CD4-positive, alpha-beta T cell treated with Interleukin-4 for 4 hours (primary cell): ENCODE measurements at places on chromosomes 6 and 20.

GRCh38 chr20:41174373-41174772 lies 37.0 kb downstream of the PLCG1 start:
- no peak for DNase-seq

GRCh38 chr6:55818482-55818881 lies 56.9 kb downstream of the BMP5 start:
- DNase-seq = no peak

DNA sequence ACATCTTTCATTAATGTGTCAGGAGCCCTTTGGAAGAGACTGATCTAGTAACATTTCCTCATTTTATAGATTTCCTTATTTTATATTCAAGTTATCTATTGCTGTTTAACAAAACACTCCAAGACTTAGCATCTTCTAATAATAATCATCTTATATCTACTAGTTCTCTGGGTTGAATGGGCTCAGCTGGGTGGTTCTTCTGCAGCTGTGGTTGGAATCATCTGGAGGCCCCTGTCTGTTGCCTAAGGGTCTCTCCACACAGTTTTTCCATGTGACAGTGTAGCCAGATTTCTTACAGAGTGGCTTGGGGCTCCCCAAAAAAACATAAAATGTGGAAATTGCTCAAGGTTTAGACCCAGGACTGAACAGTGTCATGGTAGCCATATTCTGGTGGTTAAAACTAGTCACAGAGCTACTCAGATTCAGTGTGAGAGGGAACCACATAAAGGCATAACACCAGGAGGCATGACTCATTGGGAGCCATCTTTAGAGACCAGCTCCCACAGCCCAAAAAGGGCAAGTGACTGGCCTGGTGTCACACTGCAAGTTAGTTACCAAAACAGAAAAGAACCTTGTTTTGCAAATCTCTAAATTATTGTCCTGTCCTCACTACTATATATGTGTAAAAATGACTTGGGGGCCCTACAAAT lies 11.5 kb downstream of the SLC2A10 start:
- no peak for DNase-seq

GRCh38 chr6:168574075-168574698 lies 133.2 kb downstream of the SMOC2 start:
- no peak for DNase-seq

DNA sequence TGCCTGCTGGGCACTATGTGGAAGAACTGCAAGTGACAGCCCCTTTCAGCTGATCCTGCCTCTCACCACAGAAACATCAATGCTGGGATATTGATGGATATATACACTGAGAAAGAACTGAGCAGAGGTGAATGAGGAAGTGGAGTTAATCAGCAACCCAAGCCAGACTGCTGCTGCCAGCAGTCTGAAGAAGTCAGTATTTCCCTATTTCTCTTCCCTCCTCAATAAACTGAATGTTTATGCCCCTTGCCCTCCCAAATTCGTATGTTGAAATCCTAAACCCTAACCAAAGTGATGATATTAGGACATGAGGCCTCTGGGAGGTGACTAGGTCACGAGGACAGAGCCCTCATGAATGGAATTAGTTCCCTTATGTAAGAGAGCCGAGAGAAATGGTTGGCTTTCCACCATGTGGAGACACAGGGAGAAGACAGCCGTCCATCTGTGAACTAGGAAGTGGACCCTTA lies 76.3 kb downstream of the CDK19 start:
- DNase-seq = no peak

DNA sequence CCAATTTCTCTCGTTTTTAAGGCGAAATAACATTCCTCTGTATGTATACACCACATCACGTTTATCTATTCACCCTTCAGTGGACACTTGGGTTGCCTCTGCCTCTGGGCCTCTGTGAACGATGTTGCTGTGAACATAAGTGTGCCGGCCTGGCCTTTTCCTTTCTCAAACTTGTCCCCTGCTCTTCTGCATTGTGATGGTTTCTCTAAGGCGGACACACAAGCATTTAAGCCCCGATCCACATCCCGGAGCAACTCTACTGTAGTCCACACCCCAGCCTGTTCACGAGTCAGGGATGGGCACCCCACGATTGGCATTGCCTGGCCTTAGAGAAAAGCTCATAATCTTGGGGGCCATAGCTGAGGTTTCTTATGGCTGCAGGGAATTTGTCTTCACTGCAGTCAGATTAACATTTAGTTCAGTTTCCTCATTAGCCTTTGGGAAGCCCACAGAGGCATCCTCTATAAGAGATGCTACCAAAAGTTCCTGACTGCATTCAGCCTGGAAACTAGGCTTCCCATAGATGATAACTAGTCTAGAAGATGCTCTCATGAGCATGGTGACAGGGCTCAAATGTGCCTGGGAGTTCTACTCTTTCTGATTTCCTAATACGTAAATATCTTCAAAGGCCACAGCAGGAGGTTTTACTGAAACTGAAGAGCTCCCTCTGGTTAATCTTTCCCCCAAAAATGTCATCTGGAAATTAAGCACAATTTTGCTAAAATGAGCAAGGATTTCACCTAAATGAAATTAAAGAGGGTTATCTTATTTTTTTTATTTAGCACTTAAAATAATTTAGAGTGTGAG lies 762 bp downstream of the ZC3H12D start:
- DNase-seq = no peak

- no peak for DNase-seq
Observed at GRCh38 chr20:24815196-24815815, 133.8 kb upstream of the CST7 start.

- DNase-seq = no peak
Observed at GRCh38 chr6:158488065-158488464, 71.8 kb upstream of the TMEM181 start.

- no peak for DNase-seq
Observed at GRCh38 chr6:15359335-15359862, 113.5 kb downstream of the JARID2 start.

GRCh38 chr6:8837343-8837742 lies 402.0 kb upstream of the SLC35B3 start:
- DNase-seq = no peak

- no peak for DNase-seq
Observed at GRCh38 chr6:34964564-34964963, 75.5 kb downstream of the ANKS1A start.

DNA sequence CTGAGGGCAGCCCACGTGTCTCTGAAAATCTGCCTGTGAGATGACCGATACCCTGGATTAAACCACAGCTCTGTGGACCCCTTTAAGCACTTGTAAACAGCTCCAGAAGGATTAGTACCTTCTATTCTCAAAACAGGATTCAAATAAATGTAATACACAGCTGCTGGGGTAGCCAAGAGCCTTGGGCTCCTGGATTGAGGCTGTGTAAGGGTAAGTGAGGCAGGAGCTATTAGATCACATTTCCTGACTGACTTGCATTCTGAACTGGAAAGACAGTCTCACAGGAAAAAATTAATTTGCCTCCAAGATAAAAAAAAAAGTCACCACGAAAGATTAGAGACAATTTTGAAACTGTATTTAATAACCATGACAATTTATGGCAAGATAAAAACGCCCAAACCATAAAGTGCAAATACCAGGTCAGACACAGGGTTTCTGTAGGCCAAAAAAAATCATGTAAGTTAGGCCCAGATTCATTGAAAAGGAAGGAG lies 78.0 kb downstream of the TRMT11 start:
- no peak for DNase-seq

DNA sequence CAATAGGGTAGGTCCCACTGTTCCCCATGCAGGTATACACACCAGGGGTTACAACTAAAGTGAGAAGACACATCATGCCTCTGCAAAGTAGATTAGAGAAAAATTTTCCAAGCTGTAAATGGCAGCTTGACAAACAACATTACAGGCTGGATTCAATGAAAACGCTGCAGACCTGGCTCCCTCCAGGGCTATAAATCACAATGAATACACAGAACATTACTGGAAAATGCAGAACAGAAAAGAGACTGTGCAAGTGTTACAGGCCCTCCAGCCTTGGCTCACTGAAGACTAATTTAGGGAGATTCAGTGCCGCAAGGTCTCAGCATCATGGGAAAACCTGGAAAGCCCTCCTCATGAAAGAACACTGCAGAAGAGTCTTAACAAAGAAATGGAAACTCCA lies 207.8 kb downstream of the KHDC1L start:
- no peak for DNase-seq

DNA sequence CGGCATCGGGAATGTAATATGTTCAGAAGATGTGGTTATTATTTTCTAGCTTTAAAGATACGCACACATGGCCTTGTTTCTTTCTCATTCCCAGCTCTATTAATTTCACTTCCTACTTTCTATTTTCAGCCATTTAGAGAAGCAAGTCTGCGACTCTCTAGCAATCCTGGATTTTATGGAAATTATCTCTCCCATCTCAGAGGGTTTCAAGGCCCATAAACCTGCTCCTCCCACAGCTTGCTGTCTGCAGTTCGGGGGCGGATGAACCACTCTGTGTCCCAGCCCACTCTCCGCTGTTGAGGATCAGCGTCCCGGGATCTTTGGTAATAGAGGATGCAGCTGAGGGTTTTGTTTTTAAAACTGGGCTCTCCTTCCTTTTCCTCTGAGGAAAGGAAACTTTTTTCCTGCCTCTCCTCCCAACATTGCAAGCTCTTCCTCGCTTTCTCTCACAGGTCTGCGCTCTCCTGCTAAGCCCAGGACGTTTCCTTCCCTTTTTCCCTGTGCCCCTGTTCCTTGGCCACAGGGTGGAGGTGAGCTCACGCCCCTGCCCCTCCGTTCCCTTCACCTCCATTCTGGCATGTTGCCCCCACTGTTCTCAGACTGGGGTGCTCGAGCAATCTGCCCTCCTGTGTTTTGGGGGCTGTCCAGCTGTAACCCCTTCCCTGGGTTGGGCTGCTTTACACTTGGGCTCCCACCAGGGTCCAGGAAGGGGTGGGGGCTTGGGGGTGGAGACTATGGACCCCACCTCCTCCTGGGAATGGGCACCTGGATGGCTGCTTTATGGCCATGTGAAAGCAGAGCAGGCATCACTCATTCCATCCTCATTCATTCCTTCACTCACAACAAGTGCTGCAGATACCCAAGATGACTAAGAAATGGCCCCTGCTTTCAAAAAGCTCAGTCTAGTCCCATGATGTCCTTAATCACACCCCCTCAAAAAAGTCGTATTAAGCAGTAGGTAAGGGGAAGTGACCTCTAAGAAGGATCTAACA lies 54.9 kb downstream of the ZBTB9 start:
- no peak for DNase-seq

GRCh38 chr20:50270034-50270395 lies 79.4 kb downstream of the CEBPB start:
- DNase-seq = no peak

GRCh38 chr6:129473546-129473945 lies 236.4 kb downstream of the ARHGAP18 start:
- DNase-seq = no peak

- no peak for DNase-seq
Observed at GRCh38 chr20:4897600-4897999, 103.7 kb downstream of the SLC23A2 start.

DNA sequence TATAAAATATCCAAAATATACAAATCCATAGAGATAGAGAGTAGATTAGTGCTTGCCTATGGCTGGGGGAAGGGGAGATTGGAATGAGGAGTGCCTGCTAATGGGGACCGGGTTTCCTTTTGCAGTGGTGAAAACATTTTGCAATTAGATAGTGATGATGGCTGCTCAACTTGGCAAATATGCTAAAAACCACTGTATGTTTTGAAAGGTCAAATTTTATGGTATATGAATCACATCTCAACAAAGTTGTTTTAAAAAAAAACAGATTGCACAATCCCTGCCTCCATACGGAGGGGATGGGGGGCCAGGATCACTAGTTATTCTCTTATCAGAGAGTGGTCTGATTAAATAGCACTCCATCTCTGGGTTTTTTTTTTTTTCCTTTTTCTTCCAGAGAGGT lies 76.9 kb upstream of the RIPOR2 start:
- DNase-seq = no peak

DNA sequence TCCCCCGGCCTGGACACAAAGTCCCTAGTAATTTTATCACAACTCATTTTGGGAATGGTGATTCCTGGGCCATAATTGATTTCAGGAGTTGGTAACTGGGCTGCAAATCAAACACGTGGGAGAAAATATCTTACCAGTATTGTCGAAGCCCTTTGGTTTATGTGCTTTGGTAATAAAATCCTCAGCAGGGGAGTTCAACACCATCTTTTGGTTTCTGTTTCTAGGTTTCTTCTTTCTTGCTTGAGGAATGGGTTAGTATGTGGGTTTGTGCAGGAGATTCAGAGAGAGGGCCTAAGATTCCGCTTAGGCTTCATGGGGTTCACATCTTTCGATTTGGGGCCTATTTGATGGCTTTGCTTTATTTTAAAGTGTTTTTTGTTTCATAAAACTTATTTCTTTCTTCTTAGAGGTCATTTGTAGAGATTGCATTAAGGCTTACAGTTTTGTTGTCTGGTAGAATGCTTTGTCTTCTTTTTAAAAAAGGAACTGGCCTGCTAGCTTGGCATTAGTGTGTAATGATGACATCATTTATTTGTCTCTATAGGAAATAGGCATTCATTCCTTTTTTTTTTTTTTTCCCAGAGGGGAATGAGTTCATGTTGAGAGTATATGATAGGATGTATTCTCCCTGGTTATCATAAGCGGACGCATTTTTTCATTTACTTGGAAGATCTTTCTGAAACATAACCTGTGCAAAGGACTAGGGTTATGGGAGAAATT lies 45.8 kb downstream of the CYP24A1 start:
- DNase-seq = no peak

GRCh38 chr6:113009682-113010081 lies 662.6 kb downstream of the RFPL4B start:
- no peak for DNase-seq

- DNase-seq = no peak
Observed at GRCh38 chr6:55379895-55380294, 52.6 kb downstream of the GFRAL start.

GRCh38 chr6:52975580-52975979 lies 19.5 kb downstream of the GSTA4 start:
- no peak for DNase-seq

DNA sequence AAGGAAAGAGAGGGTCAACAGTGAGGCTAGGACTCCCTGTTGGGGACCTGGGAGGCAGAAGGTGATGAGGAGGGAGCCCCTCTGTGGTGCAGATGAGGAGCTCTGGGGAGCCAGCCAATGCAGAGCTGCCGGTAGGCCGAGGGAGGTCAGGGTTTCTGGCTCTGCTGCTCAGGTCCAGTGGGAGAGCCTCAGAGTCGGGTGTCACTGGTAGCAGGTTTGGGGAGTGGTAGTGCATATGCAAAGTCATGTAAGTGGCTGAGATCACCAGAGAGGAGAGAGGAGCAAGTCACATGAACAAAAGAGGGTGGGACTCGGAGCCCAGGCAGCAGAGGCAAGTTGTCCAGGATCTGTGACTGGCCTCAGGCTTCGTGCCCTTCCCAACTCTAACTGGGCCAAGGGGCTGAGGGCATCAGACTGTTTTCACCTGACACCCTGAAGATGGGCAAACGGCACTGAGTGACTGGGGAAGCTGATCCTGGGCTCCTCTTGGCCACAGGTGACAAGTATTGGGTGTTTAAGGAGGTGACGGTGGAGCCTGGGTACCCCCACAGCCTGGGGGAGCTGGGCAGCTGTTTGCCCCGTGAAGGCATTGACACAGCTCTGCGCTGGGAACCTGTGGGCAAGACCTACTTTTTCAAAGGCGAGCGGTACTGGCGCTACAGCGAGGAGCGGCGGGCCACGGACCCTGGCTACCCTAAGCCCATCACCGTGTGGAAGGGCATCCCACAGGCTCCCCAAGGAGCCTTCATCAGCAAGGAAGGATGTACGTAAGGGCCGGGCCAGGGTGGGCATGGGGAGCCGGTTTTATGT lies 6.6 kb downstream of the MMP24OS start:
- no peak for DNase-seq
